Nephron progenitor cell (in vitro differentiated cells): ENCODE measurements at places on chromosomes 7 and 10.
A peak's percentile ranks its signal among the peaks of the same experiment; 100 is the strongest.

DNA sequence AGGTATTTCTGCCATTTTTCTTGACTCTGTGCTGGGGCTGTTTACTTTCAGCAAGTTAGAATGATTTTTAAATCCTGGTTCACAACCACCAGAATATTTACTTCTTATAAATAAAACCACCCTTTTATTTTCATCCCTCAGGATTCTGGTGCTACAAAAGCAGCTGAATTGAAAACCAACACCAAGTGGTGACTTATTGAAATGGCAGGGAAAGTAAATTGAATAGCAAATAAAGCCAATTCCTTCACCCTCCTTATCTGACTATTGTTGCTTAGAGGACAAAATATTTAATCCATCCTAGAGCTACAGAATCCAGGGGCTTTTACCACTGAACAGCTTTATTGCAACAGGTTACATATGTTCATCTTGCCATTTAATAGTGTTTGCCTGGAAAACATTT lies 828.6 kb upstream of the GHITM start:
- no peak for DNase-seq

GRCh38 chr10:130748409-130749057 lies 563.0 kb downstream of the TCERG1L start:
- DNase-seq, result peak; percentile 20

DNA sequence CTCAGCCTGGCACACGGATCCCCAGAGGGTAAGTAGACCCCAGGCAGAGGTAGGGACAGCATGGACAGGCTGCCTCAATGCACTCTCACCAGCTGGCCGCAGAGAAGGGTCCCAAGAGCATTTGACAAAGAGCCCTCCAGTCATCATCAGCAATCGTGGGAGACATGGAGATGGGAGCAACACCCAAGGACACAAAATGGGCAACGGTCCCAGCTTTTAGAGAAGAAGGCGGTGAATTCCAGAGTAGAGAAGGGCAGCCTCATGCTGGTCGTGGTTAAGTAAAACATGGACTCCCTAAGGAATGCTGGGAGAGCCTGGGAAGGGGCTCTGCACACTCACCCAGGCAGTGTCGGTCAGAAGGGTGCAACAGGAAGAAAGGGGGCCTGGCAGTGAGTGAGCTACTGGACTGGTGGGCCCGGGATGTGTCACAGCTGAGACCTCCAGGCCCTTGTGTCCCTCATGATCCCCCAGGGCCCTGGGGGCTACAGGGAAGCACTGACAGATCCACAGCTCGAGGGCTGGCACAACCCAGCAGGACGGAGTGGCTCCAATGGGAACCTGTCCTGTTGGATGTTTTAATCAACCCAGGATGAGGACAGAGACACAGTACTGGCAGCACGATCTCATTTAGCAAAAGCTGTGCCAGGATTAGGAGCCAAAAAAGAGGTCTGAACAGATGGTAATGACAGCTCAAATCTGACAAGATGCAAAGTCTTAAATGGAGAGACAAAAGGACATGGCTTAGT lies 147.1 kb downstream of the NEURL1 start:
- DNase-seq, result no peak

DNA sequence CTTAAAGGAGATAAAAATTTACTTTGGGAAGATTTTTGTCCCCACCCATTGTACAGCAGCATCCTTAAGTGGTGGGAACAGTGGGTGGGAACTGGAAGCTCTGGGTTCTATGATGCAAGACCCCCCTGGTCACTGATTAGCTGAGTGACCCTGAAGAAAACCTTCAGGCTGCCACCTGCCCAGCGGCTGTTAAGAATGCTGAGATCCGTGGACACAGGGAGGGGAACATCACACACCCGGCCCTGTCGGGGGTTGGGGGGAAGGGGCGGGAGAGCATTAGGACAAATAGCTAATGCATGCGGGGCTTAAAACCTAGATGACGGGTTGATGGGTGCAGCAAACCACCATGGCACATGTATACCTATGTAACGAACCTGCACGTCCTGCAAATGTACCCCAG lies 14.5 kb downstream of the CARD11 start:
- DNase-seq, result no peak

GRCh38 chr7:129896568-129897382 lies 56.0 kb downstream of the UBE2H start:
- DNase-seq, result no peak

- DNase-seq, result no peak
Measured at GRCh38 chr10:3222626-3223025, 50.0 kb upstream of the PITRM1 start.

GRCh38 chr7:103037476-103037822 lies 37.1 kb downstream of the FBXL13 start:
- DNase-seq, result no peak

GRCh38 chr10:18144928-18145327 lies 4.7 kb downstream of the CACNB2 start:
- no peak for DNase-seq

DNA sequence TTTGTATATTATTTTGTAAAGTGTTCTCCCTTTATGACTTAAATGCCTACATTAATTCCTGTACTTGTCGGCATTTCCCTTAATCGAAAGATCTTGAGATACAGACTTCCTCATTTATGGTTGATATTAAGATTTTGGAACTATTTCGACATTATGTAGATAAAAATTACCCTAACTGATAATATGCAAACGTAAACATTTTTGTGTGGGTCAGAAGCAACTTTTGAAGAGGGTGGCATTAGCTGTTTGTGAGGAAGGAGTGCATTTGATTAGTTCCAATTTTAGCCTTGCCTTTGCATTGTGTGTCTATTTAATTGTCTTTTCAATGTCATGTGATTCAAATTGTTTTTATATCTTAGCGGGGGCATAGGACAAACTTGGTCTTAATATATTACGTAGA lies 114.7 kb downstream of the BICC1 start:
- no peak for DNase-seq

DNA sequence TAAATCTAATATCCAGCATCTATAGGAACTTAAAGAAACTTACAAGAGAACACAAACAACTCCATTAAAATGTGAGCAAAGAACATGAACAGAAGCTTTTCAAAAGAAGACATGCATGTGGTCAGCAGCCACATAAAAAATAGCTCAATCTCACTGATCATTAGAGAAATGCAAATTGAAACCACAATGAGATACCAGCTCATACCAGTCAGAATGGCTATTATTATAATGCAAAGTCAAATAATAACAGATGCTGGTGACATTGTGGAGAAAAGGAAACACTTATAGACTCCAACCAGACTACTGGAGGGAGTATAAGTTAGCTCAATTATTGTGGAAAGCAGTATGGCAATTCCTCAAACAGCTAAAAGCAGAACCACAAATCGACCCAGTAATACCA lies 1314.5 kb downstream of the XPNPEP1 start:
- DNase-seq, result no peak

GRCh38 chr10:132249824-132250375 lies 57.9 kb downstream of the STK32C start:
- DNase-seq, result no peak

- no peak for DNase-seq
Measured at GRCh38 chr10:34776090-34776690, 38.9 kb downstream of the PARD3 start.

DNA sequence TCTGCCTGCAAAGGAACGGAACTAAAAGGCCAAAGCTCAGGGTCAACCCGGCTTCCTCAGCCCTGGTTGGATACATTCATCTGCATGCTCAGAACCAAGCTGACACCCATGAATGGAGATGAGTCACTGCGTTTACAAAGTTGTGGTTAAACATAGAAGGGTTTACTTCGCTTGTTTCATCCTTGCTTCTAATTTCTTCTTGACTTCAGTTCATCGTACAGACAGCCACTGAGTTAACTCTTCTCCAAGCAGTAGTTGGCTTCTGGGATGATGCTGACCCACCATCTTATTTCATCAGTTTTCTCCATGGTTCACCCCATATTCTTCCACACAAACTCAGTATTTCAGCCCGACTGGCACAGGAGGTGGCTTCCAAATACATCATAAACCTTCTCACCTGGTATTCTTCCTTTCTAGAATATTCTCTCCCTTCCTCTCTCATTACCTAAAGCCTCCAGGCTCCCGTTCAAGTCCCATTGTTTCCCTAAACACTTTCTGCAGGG lies 166.3 kb upstream of the RNF32 start:
- DNase-seq, result no peak

DNA sequence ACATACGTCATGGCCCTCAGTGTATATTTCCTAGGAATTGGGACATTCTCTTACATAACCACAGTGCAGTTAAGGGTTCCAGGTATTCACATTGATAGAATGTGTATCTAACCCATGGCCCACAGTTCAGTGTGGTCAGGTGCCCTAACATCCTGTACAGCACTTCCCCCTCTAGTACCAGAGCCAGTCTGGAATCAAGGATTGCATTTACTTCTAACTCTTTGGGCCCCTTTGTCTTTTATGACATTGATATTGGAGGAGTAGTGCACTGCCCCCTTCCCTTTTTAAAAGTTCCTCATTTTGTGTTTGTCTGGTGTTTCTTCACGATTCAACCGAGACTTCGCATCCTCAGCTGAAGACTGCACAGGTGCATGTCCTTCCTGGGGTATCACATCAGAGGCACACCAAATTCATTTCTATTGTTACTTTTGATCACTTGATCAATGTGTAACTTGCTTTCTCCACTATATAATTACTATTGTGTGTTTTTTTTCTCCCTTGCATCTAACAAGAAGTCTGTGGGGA lies 22.4 kb upstream of the NPFFR1 start:
- DNase-seq, result no peak

DNA sequence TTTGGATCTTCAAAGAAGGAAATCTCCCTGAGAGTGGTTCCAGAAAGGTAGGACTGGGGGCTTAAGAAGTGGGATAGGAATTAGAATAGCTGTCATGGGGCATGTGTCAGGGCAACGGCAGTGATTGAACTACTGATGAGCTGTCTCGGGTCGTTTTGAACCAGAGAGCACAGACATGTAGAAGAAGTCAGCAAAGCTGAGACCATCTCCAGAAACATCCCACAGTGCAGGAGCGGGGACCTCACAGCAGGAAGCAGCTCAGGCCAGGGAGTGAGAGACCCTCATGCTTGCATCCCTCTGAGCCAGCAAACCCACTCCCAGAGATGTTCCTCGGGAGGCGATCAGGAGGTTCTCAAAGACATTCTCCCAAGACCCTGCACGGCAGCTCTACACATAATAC lies 60.1 kb downstream of the AOC1 start:
- DNase-seq, result no peak

DNA sequence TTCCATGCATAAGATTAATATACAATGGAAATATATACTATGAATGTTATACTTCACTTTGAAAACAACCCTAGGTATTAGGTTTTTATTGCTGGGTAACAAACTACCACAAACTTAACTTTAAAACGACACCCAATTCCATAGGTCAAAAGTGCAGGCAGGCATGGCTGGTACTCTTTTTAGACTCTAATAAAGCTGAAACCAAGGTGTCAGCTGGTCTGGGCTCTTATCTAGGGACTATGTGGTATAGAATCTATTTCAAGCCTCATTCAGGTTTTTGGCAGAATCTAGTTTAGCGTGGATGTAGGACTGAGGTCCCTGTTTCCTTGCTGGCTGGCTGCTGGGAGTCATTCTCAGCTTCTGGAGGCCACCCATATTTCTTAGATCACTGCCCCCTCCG lies 65.0 kb upstream of the TMEM168 start:
- DNase-seq, result no peak

DNA sequence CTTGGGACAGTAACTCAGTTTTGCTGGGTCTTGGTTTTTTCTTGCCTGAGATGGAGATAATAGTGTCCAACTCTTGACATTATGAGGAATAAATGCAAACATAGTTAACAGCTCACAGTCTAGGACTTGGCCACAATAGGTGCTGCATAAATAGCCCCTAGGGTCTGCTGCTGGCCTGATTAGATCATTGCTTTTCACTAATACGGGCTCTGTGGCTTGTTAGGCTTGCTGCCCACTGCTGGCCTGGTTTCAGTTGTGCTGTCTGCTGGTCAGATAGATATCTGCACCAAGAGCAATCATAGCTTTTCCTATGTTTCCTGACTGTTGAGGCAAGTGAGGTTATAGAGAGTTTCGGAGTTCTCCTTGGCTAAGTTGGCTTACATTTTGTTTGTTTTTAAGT lies 246.1 kb downstream of the DNAJB9 start:
- no peak for DNase-seq

DNA sequence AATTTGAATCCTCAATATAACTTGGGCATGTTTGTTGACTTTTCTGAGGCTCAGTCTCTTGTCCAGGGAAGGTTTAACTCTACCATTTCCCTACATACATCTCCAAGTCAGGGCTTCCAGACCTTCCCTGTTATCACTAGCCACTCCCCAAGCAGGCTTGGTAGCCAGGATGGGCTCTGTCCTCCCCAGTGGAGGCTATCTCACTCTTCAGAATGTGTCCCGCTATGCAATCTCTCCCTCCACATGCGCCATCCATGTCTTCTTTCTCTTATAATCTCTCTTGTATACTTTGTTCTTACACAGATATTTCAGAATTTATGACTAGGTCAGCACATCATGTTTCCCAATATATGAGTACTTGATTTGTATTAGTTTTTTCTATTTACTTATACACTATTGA lies 310.4 kb downstream of the HGF start:
- DNase-seq, result no peak

DNA sequence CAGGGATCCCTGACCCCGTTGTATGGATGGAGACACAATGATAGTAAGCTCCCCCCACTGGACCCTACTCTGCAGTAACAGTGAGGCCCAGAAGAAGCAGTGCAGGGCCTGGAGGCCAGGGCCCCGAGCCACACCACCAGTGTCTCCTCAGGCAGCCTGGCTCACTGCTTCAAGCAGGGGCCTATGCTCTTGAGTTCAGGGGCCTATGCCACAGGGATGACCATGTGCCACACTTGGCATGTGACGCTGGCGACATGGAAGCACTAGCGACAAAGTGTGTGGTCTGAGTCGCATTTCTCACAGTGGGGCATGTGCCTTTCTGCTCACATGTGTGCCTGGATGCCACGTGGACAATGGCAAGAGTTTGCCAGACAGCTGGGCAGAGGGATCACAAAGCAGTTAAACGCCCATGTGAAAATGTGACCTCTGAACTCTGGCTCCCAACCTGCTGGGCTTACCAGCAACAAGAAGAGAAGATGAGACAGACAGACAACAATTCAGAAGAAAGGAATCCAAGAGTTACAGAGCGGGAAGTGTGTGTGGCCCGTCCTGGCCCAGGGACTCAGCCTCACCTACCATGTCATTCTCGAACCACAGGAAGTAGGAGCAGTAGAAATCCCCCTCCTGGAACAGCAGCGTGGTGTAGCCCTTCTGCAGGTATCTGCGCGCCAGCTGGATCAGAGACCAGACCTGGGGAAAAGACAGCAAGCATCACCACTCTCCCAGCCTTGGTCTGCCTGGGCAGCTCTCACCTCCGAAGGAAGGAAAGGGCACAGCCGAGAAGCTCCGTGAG lies 4.7 kb upstream of the PYROXD2 start:
- no peak for DNase-seq

DNA sequence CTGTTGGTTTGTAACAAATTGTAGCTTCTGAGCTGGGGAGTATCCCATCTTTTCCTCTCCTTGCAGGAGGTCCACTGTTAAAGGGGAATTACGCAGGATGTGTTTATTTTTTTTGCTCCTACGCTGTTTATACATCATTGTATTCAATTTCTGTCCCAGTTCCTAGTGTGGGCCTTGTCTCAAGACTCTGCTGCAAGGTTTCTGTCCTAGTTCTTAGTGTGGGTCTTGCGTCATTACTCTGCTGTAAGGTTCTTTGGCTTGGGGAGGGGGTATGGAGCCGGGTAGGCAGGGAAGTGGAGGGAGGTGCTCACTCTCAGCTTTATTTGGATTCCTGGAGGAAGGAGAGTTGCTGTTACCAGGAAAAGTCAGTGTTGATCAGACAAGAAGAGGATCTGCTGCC lies 64.0 kb upstream of the TRIM8 start:
- DNase-seq, result no peak
